ENCODE measurements at places on chromosomes 3 and 15.

DNA sequence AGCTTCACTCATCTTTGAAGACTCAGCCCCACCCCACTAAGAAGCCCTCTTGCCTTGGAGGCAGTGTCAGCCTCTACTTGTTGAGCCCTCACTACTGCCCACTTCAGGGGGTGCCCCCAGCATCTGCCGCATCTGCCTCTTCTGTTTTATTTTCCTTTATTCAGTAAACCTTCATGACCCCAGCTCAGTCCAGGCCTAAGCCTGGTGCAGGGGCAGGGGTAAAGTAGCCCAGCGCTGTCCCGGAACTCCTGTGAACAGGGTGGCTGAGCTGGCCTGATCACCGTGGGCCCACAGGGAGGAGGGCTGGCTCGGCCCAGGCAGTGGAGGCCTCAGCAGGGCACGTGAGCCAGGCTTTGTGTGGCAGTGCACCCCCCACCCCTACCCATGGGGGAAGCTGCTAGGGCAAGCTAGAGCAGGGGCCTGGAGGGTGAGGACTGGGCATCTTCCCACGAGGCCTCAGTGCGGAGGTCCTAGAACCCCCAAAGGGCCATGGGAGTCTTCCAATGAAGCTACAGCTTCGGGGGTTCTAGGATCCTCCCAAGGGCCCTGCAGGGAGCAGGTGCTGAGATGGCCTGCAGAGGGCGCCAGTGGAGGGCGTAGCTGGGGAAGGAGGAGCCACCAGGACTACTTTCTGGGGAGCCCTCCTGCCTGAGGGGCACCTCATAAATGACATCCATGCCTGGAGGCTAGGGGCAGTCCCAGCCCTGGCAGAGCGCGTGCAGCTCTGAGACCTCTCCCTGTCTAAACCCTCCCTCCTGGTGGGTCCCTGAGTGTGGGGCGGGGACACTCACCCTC, 36.0 kb downstream of the TSPAN3 start:
- DNase-seq: peak; percentile 53

- no peak for DNase-seq
Observed at GRCh38 chr15:91294795-91295194, 194.7 kb downstream of the SV2B start.

DNA sequence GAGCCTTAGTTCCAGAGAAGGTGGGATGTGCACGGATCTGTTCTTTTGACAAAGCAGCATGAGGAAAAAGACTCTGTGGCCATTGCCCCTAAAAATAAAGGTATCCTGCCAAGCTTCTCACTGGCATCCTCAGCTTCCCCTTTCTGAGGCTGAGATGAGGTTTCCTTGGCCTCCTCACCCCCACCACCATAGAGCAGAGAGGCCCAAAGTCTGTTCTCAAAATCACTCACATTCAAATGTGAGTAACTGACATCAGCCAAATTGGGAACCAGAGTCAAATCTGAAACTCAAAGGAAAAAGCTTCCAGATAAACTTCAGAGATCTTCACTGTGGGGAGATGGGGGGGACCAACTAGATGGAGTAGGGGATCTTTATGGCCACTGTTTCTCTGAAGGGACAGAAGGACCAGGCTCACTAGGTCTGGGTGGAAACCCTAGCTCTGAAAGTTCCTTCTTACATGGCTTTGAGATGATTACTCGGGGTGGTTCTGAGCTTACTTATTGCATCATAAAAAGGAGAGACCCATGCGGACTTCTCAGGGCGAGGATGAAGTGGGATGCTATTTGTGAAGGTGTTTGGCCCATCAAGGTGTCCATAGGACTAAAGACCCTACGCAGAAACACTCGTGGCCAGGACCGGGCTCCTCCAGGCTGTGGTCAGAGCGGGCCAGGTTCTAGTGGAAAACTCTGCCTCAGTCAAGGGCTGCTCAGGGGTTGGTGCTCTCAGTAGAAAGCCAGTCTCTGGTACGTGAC, 61.5 kb upstream of the MEF2A start:
- no peak for DNase-seq

GRCh38 chr3:55823829-55824228, 336.7 kb upstream of the WNT5A start:
- DNase-seq: no peak

DNA sequence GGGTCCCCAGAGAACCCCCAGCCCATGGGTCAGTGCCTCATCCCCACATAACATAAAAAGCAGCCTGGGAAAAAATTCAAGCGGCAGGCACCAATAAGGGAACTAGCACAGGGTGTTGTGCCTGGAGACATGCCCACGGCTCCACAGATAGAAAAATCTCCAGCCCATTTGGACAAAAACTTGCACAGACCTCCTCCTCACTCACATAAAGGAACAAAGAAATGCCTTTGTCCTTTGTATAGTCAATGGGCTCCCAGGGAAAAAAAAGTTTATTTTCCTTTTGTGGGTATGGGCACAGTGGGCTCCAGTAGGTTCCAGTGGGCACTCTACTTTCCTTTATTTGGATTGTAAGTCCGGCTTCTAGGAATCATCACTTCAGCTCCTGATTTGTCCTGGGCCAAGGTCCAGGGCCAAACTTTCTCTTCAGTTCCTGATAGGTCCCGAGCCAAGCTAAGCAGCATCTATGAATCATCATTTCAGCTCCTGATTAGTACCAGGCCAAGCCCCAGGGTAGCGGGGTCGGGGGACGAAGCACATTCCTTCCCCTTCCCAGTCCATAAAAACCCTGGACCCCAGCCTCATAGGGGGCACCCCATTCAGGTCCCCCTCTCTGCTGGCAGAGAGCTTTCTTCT, 1.6 kb upstream of the DNAH12 start:
- no peak for DNase-seq

GRCh38 chr15:66846811-66847210, 144.8 kb downstream of the SMAD6 start:
- no peak for DNase-seq

DNA sequence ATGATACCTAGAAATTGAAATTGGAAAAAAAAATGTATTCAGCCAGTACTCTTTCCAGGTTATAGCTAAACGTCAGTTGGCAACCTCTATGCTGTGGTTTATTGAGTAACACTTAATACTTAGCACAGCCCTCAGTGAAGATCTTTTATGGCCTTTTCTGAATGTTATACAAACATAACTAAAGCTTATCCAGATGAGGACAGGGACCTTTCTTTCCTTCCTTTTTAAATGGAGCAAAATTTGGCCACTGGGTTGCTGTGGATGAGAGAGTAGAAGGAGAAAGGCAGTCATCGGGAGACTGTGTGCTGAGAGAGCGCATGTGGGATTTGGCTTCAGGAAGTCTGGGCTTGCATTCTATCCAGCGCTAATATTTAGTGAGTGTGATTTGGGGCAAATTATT, 36.1 kb downstream of the IGF1R start:
- no peak for DNase-seq

GRCh38 chr3:129130291-129130813, 8.7 kb upstream of the RAB43 start:
- no peak for DNase-seq

DNA sequence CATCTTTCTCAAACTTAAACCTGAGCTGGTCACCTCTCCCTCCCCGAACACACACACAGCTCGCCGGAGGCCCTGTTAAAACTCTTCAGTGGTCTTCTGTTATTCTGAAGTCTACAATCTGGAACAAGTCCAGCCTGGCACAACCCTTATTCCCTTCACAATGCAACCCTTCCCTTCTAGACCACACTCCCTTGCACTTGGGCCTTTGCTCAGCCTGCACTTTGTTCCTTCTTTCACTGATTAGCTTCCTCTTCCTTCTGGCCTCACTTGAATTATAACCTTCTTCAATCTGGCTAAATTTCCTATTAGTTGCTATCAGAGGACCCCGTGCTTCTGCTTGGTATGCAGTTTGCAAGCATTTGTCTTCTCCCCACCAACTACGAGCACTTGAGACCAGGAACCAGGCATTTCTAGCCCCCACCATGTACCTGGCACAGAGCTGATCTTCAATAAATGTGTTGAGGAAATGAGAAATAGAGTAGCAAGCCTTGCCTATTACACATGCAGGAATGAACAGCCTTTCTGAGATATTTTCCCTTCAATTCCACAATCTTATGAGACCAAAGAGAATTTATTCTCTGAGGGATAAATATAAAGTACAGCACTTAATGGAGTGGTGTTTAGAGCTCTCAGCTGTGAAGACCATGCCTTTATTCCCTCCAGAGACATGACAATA, 663.1 kb upstream of the ADAMTS9 start:
- DNase-seq: no peak

DNA sequence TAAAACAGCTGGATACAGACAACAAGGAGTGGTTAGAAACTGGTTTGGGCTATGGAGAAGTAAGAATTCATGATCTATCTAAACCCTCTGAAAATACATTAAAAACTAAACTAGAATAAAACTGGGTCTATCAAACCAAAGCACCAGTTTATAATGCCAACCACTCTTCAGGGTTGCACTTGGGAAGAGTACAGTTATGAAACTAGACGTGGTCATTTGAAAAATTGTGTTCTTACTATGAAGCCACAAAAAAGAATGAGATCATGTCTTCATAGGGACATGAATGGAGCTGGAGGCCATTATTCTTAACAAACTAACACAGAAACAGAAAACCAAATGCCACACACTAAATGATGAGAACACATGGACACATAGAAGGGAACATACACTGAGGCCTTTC, 103.8 kb downstream of the GAP43 start:
- DNase-seq: no peak

GRCh38 chr15:39281094-39281493, 299.8 kb upstream of the THBS1 start:
- DNase-seq: no peak
